ENCODE measurements at places on chromosomes 4 and X.

- DNase-seq = no peak
Observed at GRCh38 chrX:46957297-46957696, 45.1 kb downstream of the JADE3 start.

DNA sequence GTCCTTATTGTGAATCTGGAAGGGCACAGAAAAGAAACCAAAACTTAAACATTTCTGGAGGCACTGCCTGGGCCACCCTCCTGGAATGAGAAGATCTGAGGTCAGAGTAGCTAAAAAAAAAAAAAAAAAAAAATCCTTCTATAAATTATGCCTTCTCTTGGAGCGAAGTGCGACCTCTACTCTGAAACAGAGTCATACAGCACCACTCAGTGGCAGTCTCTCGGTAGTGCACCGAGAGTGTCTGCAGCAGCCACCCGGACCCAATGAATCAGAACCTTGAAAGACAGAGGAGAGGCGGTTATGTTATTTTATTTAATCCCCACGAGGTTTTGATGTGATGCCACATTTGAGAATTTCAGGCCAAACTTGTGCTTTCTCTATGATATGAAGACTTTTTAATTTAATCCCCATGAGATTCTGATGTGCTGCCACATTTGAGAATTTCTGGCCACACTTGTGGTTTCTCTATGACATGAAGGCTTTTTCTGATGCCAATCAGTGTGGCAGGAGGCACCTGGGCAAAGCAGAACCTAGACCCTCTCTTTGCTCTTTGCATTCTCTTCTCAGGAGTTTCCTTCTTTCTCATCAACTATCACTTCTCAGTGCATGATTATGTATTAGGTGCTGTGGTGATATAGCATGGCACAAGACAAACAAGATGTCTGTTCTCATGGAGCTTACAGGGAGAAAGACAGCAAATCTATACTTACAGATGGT lies 5.6 kb upstream of the CT47C1 start:
- DNase-seq = peak; percentile 3

DNA sequence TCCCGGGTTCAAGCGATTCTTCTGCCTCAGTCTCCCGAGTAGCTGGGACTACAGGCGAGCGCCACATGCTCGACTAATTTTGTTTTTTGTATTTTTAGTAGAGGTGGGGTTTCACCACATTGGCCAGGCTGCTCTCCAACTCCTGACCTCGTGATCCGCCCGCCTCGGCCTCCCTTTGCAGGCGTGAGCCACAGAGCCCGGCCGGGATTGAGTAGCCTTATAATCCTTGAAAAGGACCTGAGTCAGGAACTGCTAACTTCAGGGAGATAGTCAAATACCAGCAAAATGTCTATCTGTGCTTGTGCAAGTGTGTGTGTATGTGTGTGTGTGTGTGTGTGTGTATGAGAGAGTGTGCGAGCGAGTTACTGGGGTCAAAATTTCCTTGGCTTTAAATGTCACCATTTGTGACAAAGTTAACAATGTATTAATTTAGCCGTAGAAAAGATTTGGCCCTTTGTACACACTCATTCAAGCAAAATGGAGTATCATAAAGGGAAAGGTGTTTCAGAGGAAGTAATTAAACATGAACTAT lies 1.8 kb upstream of the KDM6A start:
- DNase-seq = no peak

DNA sequence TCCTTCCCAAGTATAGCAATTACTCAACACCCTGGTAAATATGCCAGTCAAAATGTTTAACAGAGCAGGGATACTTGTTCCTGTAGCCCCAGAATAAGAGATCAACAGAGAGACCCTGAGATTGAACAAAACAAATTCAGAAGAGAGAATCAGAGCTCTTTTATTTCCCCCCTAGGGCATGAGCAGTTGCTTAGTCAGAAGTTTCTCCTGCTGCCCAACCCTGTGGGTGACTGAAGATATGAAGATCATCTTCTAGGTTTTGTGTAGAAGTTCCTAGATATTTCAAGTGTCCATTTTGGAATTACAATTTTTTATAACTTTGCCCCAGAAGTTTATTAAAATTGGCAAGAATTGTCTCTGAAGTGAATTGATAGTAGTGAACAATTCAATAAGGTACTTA lies 59.1 kb upstream of the RXFP1 start:
- DNase-seq = no peak

DNA sequence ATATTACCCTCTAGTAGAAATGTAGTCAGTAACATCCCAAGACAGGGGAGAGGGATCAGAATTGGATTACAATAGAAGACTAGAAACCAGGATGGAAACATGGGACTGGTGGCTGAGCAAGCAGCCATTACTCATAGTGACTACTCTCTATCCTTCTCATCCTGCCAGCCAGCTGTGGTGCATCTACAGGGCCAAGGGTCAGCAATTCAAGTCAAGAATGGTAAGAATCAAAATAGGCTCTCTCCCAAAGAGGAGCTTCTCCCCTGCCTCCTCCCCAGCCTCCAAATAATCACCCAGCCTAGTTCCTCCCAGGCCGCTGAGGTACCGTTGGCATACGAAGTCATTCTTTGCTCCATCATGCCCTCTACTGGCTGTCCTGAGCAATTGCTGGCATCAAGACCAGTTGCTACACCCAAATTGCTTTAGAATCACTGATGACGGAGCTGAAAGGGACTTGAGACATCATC lies 19.4 kb downstream of the AWAT2 start:
- peak; percentile 46 for DNase-seq

DNA sequence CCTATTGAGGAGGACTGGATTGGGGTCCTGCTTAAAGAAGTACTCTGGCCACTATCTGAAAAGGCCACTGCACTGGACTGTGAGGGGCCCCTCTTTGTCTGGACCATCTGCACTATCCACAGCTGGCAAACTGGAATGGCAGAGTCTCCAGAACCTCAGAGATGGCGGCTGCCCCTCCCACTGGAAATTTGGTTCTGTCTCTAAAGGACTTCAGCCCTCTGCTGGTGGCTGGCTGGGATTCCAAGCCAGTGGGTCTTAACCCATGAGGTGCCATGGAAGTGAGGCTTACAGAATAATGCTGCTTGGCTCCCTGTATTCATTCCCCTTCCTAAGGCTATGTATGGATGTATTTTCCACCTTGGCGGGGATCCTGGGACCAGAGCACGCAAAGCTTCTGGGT lies 41.6 kb upstream of the CYLC1 start:
- peak; percentile 0 for DNase-seq

DNA sequence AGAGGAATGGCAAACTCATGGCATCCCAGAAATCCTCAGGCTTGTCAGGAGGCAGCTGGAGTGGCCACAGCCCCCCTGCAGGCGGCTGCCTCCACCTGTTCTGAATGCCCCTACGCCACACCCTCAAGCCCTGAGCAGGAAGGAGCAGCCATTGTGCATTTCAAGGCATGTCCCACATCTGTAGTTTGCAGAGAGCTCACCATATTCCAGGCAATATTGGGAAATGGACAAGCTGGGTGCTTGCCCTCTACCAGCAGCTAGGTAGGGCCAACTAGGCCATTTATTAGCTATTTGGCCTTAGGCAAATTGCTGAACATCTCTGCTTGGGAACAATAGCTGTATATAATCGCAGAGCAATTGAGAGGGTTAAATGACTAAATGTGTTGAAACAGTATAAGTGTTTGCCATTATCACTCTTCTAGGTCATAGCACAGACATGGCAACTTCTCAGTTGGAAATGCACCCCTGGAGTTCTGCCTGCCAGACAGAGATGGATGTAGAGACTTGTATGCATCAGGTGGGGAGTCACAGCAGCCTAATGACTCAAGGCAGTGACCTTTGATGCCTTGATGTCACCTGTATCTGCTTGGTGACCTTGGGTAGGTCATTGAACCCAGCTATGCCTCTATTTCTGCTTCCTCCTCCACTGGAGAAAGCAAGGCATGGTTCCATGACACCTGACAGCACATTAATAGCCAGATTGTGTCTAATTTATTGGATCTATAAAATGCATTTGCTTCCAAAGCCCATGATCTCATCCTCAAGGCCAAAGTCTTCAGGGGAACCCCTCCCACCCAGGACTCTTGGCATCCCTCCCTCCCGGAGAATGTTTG lies 52.8 kb downstream of the FHDC1 start:
- no peak for DNase-seq

GRCh38 chr4:175339100-175339707 lies 421.0 kb downstream of the ADAM29 start:
- DNase-seq = no peak

DNA sequence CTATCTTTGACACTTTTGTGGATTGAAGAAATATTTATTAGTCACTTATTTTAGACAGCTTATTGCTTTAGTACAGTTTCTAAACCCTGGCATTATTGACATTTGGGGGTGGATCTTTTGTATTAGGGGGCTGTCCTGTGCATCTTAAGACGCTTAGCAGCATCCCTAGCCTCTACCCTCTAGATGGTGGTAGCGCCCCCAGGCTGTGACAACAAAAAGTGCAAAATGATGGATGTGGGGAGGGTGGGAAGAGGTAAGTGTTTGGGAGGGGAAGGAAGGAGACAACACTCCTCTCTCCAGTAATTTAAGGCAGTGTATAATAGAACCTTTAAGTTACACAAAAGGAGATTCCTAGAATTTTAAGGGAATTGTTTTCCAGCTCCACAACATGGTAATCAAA lies 1210.6 kb downstream of the C4orf33 start:
- DNase-seq = no peak

GRCh38 chr4:8851321-8852117 lies 20.1 kb downstream of the HMX1 start:
- no peak for DNase-seq

- no peak for DNase-seq
Observed at GRCh38 chr4:138981930-138982390, 33.6 kb upstream of the NOCT start.

- no peak for DNase-seq
Observed at GRCh38 chr4:95548738-95549245, at the start of gene UNC5C. UNC5C (minus strand) TSS chr4:95548973.

DNA sequence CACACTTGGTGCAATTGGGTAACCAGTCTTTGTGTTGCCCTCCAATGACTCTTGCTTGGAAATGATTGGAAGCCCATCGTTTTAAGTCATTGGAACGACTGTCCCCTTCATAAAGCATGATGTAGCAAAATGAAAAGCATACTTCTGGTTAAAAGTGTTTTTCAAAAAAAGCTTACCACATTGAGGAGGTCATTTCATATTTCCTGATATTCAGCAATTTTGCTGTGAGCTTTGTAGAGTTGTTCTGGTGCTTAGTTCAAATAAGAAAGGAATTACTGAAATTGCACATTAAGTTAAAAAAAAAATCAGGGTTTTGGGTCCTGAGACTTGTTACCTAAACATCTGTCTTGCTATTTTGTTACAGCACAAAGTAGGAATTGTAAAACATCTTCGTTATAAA lies 51.8 kb downstream of the TBL1X start:
- no peak for DNase-seq

GRCh38 chrX:142249721-142250120 lies 44.6 kb upstream of the MAGEC2 start:
- no peak for DNase-seq

GRCh38 chr4:17323554-17324385 lies 188.1 kb downstream of the QDPR start:
- DNase-seq = no peak

GRCh38 chr4:116520886-116521285 lies 564.5 kb downstream of the TRAM1L1 start:
- no peak for DNase-seq

GRCh38 chr4:28558895-28559294 lies 1698.3 kb downstream of the STIM2 start:
- no peak for DNase-seq

GRCh38 chr4:182901337-182901736 lies 15.8 kb downstream of the DCTD start:
- no peak for DNase-seq

DNA sequence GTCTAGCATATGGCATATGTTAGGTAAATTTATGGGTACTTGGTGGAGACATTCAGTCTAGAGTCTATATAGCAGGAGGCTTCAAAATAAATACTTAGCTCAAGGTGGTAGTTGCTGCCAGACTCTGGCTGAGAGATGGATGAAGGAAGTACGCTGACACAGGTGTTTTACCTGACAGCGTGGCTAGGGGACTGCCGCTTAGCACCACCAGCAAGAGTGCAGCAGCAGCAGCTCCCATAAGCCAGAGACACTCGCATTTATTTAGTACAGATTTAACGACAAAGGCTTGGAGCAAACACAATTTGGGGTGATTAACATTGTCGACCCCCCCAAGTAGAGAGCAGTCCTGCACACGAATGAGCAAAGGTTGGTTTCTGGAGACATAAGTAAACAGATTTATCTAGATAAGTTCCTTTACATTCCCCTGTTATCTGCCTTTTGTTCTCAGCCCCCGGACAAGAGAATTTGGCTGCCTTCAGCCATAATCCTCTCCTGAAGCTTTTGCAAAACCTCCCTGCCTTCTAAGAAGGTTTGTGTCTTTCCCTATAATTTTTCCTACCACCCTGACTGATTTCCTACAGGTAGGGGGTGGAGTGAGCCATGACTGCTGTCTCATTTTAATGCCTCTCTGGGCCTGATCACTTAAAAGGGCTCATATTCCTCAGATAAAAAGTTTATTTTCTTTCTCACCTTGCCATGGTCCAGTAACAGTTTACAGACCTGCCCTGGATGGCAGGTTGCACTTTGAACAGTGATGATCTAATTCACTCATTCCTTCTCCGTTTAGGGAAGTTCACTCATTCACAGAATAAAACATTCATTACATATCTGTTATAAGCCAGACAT lies 64.6 kb downstream of the RHOH start:
- no peak for DNase-seq
